NCI-H1694 (cell line): ENCODE measurements at places on chromosomes 7 and 10.

GRCh38 chr10:17647326-17647725, 3.4 kb downstream of the STAM start:
- DNase-seq = no peak

- no peak for DNase-seq
These were observed 339.1 kb downstream of the ATRNL1 start for GRCh38 chr10:115432188-115432819.

DNA sequence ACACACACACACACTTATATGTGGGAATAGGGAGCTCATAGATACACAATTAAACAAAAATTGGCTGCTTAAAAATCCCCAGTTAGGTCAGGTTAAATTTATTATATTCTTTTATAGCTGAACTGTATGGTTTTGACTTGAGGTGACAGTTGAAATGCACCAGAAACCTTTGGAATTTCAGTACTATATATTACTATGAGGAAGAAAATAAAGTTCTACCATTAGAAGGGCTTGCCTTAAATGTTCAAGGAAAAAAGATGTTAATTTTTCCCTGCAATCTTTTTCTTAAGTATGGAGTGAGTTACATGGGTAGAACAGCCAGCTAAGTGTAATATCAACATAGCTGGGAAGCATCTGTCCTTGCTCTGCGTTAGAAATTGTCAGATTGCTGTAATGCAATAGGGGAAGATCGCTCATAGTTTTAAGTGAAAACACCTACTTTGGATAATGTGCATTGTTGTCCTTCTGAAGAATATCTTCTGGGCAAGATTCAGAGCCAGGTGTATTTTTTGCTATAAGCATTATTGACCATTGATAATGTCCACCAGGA, 415.8 kb upstream of the MKI67 start:
- DNase-seq = no peak

- no peak for DNase-seq
These were observed 2.2 kb downstream of the OGDHL start for GRCh38 chr10:49759787-49760551.

GRCh38 chr10:113180401-113181154, 230.5 kb downstream of the TCF7L2 start:
- no peak for DNase-seq

- no peak for DNase-seq
These were observed 16.0 kb downstream of the RASGEF1A start for GRCh38 chr10:43250615-43251418.

- no peak for DNase-seq
These were observed 20.2 kb upstream of the TMEM178B start for GRCh38 chr7:141053626-141054025.

GRCh38 chr7:132392713-132393112, 183.6 kb downstream of the PLXNA4 start:
- no peak for DNase-seq

- no peak for DNase-seq
These were observed 53.6 kb upstream of the ZPBP start for GRCh38 chr7:50146692-50147091.

DNA sequence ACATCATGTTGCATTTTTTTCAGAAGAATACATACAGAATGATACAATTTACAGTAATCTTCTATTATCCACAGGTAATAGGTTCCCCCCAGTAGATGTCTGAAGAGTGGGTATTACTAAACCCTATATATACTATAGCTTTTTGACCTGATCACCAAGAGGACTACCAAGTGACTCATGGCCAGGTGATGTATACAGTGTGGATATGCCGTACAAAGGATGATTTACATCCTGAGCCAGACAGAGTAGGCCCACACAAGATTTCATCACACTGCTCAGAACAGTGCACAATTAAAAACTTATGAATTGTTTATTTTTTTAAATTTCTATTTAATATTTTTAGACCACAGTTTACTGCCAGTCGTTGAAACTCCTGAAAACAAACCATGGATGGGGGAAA, 70.6 kb downstream of the STEAP1B start:
- no peak for DNase-seq
